RCC 7860 (cell line): ENCODE measurements at places on chromosomes 3 and 15.

GRCh38 chr3:22231061-22231460 is 480.1 kb upstream of the ZNF385D start:
- DNase-seq, result no peak

- no peak for DNase-seq
These were observed 6.7 kb downstream of the CMTM8 start for GRCh38 chr3:32245200-32245599.

DNA sequence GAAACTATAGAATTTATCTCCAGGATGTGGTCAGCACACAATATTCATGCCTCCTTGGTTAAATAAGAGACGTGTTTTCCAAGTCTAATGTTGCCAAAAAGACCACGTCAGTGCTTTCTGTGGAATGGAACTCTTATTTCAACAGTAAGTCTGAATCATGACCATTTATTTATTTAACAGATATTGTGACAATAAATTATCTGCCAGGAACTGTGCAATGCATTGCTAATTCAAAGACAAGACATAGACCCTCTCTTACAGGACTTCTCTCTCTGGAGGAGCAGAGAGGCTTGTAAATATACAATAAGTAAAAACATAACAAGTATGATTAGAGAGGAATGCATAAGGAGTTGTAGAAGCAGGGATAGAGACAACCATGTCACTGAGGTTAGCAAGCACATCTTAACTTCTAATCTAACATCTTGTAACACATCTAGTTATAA is 227.5 kb downstream of the DTWD1 start:
- DNase-seq, result peak; percentile 64

DNA sequence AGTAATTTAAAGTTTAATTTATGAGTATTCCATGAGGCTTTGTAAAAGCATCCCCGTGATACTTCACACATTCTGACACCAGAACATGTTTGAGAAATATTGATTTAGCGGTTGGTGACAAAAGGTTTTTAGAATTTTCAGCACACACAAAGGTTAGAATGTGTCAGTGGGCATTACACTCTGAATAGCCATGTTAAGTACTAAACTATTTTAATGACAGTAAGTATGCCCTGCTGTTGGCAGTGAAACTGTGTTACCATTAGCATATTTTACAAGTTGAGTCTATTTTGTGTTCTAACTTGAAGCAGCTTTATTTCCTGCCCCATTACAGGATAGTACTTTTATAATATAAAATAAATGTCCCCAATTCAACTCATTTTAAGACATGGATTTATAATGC is 66.5 kb downstream of the ADAMTSL3 start:
- DNase-seq, result no peak

GRCh38 chr15:90638201-90638691 is 78.9 kb upstream of the BLM start:
- DNase-seq, result no peak

GRCh38 chr15:20341901-20342600 is 199.5 kb downstream of the GOLGA6L6 start:
- DNase-seq, result no peak

GRCh38 chr3:186246941-186247340 is 115.1 kb downstream of the DGKG start:
- DNase-seq, result no peak

GRCh38 chr15:55197362-55197705 is 593 bp upstream of the RSL24D1 start:
- no peak for DNase-seq

GRCh38 chr3:15331606-15332404 is 581 bp downstream of the SH3BP5 start:
- DNase-seq, result no peak

DNA sequence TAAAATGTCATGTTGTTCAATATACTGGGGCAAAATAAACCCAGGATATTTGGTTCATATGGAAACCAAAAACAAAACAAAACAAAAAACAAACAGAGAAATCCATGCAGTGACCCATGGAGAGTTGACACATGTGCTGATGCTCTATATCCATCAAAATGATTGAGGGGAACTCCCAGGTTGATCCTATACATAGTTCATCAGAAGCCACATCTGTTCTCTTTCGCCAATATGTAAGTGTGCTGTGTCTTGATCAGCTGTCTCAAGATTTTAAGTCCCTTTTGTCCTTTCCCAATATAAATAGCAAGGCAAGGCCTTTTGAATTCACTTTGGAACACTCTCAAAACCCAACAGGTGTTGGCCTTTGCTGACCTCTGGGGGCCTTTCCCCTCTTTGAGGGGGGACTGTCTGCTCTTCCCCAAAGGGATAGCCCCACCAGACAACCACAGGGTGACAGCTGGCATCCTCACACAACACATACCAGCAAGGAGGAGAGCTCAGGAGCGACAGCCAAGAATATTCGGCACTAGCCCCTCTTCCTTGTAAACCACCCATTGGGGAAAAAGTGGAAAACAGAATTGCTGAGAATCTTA is 209.4 kb upstream of the CD96 start:
- DNase-seq, result no peak

DNA sequence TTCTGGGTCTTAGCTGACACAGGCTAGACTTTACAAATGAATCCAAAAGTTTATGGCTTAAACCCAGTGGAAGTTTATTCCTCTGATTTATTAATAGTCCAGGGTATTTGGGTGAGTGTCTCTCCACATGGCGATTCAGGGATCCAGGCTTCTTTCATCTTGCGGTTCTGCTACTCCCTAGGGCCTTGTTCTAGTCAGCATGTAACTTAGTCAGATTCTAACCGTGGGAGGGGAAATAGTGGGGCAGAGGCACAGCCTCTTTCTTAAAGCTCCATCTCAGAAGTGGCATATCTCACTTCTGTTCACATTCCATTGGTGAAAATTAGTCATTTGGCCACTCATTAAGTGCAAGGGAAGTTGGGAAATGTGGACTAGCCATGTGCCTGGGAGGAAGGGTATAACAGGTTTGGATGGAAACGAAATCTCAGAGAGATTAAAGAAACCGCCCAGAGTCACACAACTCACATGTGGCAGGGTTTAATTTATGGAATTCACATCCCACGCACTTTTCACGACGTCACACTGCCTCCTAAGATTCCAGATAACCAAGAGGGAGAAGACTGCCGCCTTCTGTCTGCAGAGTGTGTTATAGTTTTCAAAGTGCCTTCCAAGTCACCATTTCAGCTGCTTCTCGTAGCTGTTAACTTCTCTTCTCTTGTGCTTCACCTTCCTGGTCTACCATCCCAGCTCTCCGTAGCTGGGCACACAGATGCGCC is 11.4 kb upstream of the RASGRF1 start:
- no peak for DNase-seq

GRCh38 chr3:131388490-131388799 is 6.9 kb downstream of the NUDT16 start:
- no peak for DNase-seq

DNA sequence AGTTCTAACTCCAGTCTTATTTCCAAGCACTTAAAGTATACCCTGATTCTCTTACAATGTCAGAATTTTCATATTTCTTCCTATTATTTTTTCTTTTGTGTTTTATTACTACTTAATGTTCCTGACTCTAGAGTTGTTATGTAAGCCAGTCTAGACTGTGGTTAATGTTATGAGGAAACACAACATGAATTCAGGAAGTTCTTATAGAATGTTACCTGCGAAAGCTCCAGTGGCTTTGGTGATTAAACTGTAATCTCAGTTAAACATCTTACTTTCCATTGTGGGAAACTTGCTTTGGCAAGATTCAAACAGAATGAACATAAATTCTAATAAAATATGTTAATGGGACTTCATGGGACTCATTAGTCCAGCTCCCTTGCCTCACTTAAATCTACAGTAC is 36.6 kb upstream of the CHL1 start:
- no peak for DNase-seq

GRCh38 chr3:59450946-59451763 is 401.3 kb upstream of the CFAP20DC start:
- DNase-seq, result peak; percentile 34

- no peak for DNase-seq
These were observed 13.0 kb upstream of the TNK2 start for GRCh38 chr3:195921334-195921791.

- peak; percentile 78 for DNase-seq
These were observed 49.7 kb upstream of the FBN1 start for GRCh38 chr15:48695088-48695826.

DNA sequence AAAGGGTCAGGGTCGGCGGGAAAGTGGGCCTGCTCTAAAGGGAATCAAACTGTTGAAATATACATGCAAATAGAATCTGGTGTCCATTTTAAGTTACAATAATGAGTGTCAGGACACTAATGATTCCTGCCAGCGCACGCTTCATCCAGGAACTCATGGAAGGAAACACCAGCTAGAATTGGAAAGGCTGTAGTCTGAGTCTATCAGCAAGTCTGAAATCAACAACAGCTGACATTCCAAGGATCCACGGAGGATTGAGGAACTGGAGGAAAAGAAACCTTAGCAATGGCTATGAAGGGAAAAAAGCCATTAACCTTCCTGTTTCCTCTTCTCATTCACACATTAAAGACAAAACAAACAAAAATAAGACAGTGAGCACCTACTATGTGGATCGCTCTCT is 1063.1 kb downstream of the NTRK3 start:
- no peak for DNase-seq

- DNase-seq, result no peak
These were observed 7.5 kb upstream of the COLQ start for GRCh38 chr3:15528854-15529537.

GRCh38 chr15:67506775-67507747 is 13.9 kb upstream of the C15orf61 start:
- no peak for DNase-seq

GRCh38 chr3:52982839-52983238 is 63.0 kb downstream of the SFMBT1 start:
- no peak for DNase-seq

DNA sequence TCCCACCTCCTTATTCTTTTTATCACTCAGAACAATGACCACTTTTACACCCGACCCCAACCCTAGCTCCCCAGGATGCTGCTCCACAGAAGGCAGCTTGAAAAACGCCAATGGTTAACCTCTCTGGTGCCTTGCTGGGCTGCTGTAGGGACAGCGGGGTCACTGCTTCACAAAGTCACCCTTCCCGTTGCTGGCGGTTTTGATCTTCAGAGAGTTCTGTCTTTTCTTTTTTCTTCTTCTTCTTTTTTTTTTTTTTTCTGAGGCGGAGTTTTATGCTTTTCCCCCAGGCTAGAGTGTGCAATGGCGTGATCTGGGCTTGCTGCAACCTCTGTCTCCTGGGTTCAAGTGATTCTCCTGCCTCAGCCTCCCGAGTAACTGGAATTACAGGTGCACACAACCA is 20.7 kb downstream of the CEP19 start:
- DNase-seq, result no peak

GRCh38 chr3:42098171-42098570 is 7.0 kb downstream of the TRAK1 start:
- no peak for DNase-seq

DNA sequence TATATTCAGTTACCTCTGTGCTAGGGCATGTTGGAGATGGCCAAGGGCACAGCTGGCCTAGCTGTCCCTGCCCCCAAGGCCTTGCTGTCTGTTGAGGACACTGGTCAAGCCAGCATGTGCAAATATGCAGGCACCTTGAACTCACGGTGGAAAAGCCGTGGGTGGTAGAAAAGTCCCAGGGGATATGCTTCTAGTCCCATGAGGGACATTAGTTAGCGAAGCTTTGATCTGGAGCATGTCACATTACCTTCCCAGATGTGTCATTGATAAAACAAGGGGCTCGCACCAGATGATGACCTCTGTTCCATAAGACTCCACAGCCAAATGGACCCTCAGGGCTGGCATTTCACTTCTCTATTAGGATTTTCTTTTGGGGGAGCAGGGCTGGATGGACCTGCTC is 14.2 kb upstream of the TMEM158 start:
- no peak for DNase-seq

GRCh38 chr3:142500211-142500610 is 52.4 kb upstream of the XRN1 start:
- DNase-seq, result no peak
